ENCODE measurements at places on chromosomes 7 and 10. TPM values are rescaled to one million over a fixed set of nuclear protein-coding genes. Genes with fewer than 3 reads are reported as not detected.

The GHRHR gene
- not detected for total RNA-seq

The CPA2 gene
- 0.32 TPM for total RNA-seq

The CD36 gene
- total RNA-seq, result 4.3 TPM

The MRLN gene
- total RNA-seq, result not detected

The FZD1 gene
- total RNA-seq, result 5.2 TPM

The SLC39A12 gene
- not detected for total RNA-seq

The RNF32 gene
- total RNA-seq, result 0.43 TPM

The ACTL6B gene
- not detected for total RNA-seq

The MALRD1 gene
- total RNA-seq, result 1.7 TPM

The ANKRD22 gene
- total RNA-seq, result not detected

The DNAH11 gene
- under 0.01 TPM for total RNA-seq

The GNAT3 gene
- total RNA-seq, result not detected

The ZNF804B gene
- total RNA-seq, result under 0.01 TPM

The ASZ1 gene
- total RNA-seq, result under 0.01 TPM

The SFRP4 gene
- total RNA-seq, result 0.43 TPM

The SLC13A1 gene
- total RNA-seq, result not detected

The LIPK gene
- not detected for total RNA-seq

The BMPER gene
- total RNA-seq, result 5.8 TPM

The LIPF gene
- total RNA-seq, result not detected

The GIMAP4 gene
- total RNA-seq, result not detected

The CHST15 gene
- total RNA-seq, result 16.4 TPM

The PDGFA gene
- total RNA-seq, result 43.2 TPM

The NXPH1 gene
- not detected for total RNA-seq

The NUTM2E gene
- total RNA-seq, result under 0.01 TPM

The CLRN3 gene
- total RNA-seq, result not detected

The ANXA8L1 gene
- 9.0 TPM for total RNA-seq

The MEIG1 gene
- 0.32 TPM for total RNA-seq

The RSPH10B gene
- not detected for total RNA-seq

The ADAMTS14 gene
- total RNA-seq, result 1.6 TPM
